Activated CD8-positive, alpha-beta T cell treated with anti-CD3 and anti-CD28 coated beads, Interleukin-2, amount 10 ng/mL, durations not matched to agents 7 days and 5 days (primary cell): ENCODE measurements at places on chromosomes 1 and 21. TPM values are rescaled to one million over a fixed set of nuclear protein-coding genes. Genes with fewer than 3 reads are reported as not detected.

GRCh38 chr1:208837242-208837641, 593.1 kb upstream of the PLXNA2 start:
- H3K27me3 ChIP-seq, result no peaks in the 10 kb centered on the region
- H3K4me1 ChIP-seq, result no peaks in the 10 kb centered on the region
- DNase-seq, result no peak

GRCh38 chr1:52552236-52552504, 722 bp downstream of the TUT4 start:
- no peak overlapping the region for H3K4me3 ChIP-seq
- DNase-seq, result peak; percentile 80
- H3K4me1 ChIP-seq, result peaks cover 23% of the 10 kb centered on the region
- H3K27ac ChIP-seq, result no peak overlapping the region
- H3K27me3 ChIP-seq, result peaks cover 10% of the 10 kb centered on the region

DNA sequence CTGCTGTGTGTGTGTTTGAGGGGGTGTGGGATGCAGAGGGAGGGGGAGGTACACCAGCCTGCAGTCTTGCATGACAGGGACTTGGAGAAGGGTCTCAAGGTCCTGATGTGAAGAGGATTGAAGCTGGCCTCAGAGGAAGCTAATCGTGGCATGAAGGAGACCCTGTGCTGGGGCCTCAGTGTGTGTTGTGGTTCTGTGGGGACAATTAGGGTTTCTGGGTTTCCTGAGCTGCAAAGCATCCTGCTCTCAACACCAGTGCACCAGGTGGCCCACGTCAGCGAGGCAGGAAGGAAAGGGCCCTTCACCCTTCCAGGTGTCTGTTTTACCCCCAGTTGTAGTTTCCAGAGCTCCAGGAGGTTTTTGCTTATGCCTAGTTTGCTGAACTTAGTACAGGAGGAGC, 52.8 kb downstream of the TENT5C start:
- peak overlapping the region; percentile 81 for H3K27ac ChIP-seq
- DNase-seq, result peak; percentile 93
- peak overlapping the region; percentile 54 for H3K4me3 ChIP-seq
- no peaks in the 10 kb centered on the region for H3K27me3 ChIP-seq

DNA sequence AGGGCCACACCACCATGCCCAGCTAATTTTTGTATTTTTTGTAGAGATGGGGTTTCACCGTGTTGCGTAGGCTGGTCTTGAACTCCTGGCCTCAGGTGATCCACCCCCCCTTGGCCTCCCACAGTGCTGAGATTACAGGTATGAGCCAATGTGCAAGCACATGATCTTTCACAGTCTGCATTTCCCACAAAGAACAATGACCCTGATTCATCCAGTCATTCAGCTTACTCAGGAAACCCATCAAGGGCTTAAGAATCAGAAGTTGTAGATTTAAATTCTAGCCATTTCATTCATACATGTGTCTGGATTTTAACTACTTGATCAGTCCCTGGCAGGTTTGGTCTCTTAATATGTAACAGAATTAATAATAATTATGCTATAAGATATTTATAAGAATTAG, 2065.7 kb downstream of the MRPL39 start:
- no peak overlapping the region for H3K4me3 ChIP-seq
- no peak overlapping the region for H3K27ac ChIP-seq
- no peak for DNase-seq
- no peaks in the 10 kb centered on the region for H3K4me1 ChIP-seq
- no peaks in the 10 kb centered on the region for H3K36me3 ChIP-seq

DNA sequence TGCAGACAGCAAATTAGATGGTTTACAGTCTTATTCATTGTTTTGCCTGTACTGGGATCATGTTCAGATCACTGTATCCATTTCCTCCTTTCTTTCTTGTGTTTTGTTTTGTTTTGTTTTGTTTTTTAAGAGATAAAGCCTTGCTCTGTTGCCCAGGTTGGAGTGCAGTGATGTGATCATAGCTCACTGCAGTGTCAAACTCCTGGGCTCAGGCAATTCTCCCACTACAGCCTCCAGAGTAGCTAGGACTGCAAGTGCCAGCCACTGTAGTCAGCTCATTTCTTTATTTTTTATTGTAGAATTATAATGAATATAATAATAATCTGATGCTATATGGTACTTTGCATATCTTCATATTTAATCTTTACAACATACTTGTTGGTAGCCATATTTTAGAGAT, 403.7 kb upstream of the B3GALT2 start:
- no peak overlapping the region for H3K4me3 ChIP-seq
- H3K27me3 ChIP-seq, result no peaks in the 10 kb centered on the region
- H3K4me1 ChIP-seq, result peaks cover 20% of the 10 kb centered on the region
- H3K27ac ChIP-seq, result no peak overlapping the region

DNA sequence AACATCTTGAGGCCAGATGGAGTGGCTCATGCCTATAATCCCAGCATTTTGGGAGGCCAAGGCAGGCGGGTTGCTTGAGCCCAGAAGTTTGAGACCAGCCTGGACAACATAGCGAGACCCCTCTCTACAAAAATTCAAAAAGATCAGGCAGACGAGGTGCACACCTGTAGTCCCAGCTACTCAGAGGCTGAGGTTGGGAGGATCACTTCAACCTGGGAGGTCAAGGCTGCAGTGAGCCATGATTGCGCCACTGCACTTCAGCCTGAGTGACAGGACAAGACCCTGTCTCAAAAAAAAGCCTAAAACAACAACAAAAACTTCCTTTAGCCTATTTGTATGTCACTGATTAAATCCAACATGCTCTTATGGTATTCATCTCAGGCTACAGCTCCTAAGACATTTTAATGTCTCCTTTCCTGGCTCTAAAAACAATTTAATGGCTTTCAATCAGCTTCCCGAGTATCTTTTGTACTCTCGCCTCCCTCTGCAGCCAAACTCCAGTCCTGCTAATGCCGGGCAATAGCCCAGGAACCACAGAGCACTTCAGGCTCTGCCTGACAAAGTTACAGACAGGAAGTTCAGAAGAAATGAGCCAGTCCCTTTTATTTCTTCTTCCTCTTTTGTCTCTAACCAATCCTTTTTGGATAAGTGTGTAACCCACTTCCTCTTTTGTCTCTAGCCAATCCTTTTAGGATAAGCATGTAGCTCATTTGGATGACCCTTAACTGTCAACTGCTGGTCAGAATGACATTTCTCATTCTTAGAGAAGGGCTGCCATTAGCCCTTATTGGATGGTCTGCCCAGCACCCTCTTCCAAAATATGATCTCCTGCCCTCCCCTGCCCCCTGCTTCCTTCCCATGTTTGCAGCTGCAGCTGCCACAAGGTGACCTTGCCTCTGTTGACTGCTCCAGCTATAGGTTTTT, 6.6 kb upstream of the DOP1B start:
- no peaks in the 10 kb centered on the region for H3K27me3 ChIP-seq
- H3K36me3 ChIP-seq, result peaks cover 29% of the 10 kb centered on the region
- H3K27ac ChIP-seq, result peak overlapping the region; percentile 93
- peaks cover 64% of the 10 kb centered on the region for H3K4me1 ChIP-seq
- peak overlapping the region; percentile 42 for H3K4me3 ChIP-seq

- no peak overlapping the region for H3K4me3 ChIP-seq
- no peaks in the 10 kb centered on the region for H3K27me3 ChIP-seq
- H3K27ac ChIP-seq, result no peak overlapping the region
- H3K36me3 ChIP-seq, result no peaks in the 10 kb centered on the region
- H3K4me1 ChIP-seq, result no peaks in the 10 kb centered on the region
These were observed 35.0 kb downstream of the ESRRG start for GRCh38 chr1:216688127-216688657.

- H3K4me1 ChIP-seq, result no peaks in the 10 kb centered on the region
- no peak overlapping the region for H3K27ac ChIP-seq
- H3K27me3 ChIP-seq, result no peaks in the 10 kb centered on the region
- H3K36me3 ChIP-seq, result peaks cover 7% of the 10 kb centered on the region
- H3K4me3 ChIP-seq, result no peak overlapping the region
These were observed 29.6 kb downstream of the ZCCHC17 start for GRCh38 chr1:31326461-31326860.

The TEDDM1 gene
- not detected for total RNA-seq

The TRABD2B gene
- total RNA-seq, result not detected
